Calu3 (cell line): ENCODE measurements at places on chromosomes 16 and 17.

DNA sequence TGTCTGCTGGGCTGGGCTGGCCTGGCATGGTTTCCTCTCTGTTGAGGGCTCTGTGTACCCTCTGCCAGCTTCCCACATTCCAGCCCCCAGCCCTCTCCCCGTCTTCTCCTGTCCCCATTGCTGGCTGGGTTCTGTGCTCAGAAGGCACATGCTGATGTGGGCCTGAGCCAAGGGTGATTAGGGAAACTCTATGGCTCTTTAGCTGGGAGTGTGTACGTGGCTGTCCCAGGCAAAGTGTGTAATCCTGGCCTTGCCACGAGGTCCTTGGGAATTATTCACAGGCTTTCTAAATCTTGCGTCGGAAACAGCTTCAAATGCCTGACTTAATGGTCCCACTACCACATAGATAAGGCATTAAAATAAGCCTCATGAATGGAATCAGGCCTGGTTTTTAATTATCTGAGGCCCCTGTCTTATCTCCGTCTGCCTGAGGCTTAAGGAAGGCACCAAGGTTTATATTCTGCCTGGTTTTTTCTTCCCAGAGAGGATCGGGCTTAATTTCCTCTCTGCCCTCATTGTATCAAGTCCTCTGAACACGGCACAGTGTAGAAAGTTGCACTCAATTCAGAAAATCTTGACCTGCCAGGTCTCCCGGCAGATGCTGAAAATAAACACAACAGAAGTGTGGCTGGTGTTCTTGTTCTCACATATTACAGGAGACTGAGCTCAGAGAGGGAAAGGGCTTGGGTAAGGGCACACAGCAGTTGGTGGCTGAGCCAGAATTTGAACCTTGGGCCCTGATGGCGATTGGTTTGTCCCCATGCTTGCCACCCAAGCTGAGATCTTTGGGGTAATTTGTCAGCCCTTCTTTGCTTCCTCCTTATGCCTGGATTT is 52.9 kb upstream of the LGALS9 start:
- DNase-seq: no peak

- no peak for DNase-seq
Measured at GRCh38 chr16:14111713-14112538, 40.8 kb downstream of the MRTFB start.

- DNase-seq: no peak
Measured at GRCh38 chr17:73069164-73069770, 23.2 kb downstream of the SLC39A11 start.

DNA sequence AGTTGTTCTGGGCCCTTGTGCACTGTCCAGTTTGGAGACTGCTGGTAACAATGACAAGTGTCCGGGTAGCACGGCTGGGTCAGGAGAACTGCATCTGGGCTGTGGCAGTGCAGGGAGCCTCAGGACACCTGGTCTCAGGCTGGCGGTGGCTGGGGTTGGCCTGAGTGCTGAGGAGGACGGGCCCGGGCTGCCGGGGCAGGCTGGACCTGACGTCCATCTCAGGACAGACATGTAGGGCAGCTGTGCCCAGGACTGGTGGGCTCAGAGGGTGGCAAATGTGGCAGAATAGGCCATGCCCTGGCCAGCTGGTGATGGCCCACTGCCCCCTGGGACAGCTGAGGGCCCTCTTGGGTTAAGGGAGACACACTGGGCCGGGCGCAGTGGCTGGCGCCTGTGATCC is 4.2 kb upstream of the NLRC3 start:
- DNase-seq: no peak

GRCh38 chr17:58702045-58702476 is 9.7 kb downstream of the RAD51C start:
- DNase-seq: no peak

GRCh38 chr17:75020331-75021110 is 8.1 kb downstream of the MRPL58 start:
- no peak for DNase-seq
